NCI-H1105 treated with DMSO at 0.1 percent for 48 hours (cell line): ENCODE measurements at places on chromosomes 3 and 15.

GRCh38 chr3:197002701-197003454 is 26.7 kb downstream of the MELTF start:
- DNase-seq = no peak

DNA sequence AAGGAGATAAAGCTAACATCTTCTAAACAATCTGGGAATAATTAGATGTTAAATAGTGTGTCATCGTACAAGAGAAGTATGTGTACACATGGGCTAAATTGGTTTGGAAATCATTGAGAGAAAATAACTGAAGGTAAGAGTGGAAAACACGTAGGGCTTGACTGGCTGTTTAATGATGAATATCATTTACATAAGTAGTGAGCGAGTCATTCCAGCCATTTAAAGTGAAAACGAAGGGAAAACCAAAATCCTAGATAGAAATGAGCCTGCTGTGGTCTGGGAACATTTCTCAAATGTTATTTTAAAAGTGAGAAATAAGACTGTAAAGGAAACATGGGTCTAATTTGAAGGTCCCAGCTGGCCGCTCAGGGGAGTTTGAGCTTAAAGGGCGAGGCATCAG is 41.9 kb upstream of the KCNMB2 start:
- DNase-seq = no peak

DNA sequence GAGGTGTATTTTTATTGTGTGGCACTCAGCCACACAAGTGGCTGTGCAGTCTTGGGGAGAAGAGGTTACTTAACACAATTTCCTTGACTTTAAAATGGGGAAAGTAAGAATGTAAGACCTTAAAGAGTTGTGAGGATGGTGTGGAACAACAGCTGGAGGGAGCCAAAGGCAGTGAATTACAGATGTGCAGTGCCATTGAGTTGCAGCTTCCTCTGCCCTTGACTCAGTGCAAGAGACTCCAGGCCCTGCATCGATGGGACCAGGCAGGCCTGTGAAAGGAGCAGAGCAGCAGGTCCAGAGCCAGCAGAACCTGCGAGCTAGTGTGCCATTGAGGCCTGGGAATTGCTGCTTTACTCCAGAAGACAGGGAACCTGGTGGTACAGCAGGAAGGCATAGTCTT is 27.2 kb downstream of the EEFSEC start:
- no peak for DNase-seq

DNA sequence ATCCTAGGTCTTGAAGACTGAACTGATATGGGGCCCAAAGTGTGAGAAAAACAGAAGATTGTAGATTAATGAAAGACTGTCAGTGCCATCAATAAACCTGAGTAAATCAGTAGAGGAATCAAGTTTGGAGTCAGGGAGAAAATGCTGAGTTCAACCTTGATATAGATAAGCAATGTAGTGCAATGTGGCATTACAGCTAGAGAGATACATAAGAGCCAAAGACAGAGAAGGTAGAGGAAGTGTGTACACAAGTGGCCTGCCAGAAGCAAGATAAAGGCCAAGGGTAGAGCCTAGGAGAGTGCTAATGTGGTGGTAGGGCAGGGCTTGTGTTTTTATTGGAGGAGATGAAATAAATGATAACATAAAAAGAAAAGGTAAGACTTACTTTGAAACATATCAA is 26.0 kb upstream of the EID1 start:
- DNase-seq = no peak
